ENCODE measurements at places on chromosomes 5 and 9. TPM values are rescaled to one million over a fixed set of nuclear protein-coding genes. Genes with fewer than 3 reads are reported as not detected.

DNA sequence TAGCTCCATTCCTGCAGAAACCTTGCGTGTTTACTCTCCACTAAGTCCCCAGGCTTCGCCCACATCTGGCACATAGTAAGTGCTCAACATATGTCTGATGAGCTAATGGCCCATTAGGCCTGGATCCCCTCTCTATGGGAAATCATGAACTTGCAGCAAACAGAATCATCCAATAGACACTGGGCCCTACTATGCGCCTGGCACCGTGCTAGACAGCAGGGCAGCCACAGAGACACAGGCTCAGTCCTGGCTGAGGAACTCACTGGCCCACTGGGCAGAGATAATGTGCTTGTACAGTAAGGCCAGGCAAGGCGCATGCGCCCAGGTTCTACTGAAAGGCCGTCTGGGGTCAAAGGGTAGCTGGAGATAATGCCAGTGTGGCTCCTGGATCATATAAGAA lies 36.9 kb upstream of the FABP6 start:
- no peak for DNase-seq

GRCh38 chr9:105141146-105141975 lies 103.1 kb upstream of the SLC44A1 start:
- DNase-seq, result no peak

DNA sequence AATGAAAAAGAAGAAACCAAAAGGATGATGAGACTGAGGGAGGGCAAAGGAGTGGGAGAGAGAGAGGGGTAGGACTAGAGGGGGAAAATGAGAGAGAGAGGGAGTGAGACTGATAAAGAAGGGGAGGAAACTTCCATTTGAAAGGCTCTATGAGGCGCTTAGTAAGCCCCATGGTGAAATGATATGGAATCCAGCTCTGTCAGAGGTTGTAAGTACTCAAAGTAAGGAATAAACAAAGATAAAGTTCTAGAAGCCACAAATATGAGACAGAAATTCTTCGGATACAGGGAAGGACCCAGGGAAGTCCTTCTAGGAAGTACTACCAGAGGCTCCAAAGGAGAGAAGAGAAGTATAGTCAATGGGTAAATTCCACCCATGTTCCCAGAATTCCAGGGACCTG lies 21.7 kb upstream of the VLDLR start:
- no peak for DNase-seq

GRCh38 chr9:90815183-90815943 lies 13.7 kb downstream of the SYK start:
- DNase-seq, result peak; percentile 82

GRCh38 chr5:60724126-60724525 lies 24.2 kb upstream of the DEPDC1B start:
- no peak for DNase-seq

- DNase-seq, result no peak
These were observed 75.5 kb upstream of the RANBP3L start for GRCh38 chr5:36377192-36377591.

GRCh38 chr5:132313961-132314432 lies 19.8 kb downstream of the SLC22A4 start:
- DNase-seq, result no peak

DNA sequence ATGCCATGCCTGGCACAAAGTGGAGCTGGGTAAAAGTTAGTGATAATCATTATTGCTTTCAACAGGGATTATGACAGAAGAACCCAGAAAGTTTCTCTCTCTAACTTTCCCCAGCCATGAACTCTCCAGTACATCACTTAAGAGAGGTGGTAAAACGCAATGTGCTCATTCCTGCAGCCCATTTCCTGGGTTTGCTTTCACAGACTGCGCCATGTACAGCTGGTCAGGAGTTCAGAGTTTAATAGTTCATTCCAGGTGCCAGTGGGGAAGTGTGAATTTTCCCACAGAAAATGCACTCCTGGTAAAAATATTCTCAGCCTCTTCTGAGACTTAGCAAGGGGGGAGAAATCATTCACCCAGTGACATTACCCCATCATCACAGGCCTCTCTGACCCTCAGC lies 35.5 kb downstream of the ADAM19 start:
- DNase-seq, result no peak

DNA sequence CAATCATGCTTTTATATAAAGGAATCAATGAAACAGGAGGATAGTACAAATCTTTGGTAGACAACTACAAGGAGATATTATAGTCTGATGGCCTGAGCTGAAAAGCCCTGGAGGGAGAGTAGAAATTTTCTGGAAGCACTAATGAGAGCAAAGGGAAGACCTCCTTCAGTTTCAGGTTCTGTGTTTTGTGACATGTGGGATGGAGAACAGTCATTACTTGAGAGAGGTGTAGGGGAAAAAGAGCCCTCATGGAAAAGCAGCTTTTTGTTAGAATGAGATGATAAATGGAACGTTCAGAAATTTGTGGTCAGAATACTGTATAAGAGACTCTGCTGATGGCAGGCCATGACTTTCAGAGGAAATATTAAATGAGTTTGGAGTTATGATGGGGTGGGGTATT lies 360.6 kb upstream of the MEF2C start:
- no peak for DNase-seq

DNA sequence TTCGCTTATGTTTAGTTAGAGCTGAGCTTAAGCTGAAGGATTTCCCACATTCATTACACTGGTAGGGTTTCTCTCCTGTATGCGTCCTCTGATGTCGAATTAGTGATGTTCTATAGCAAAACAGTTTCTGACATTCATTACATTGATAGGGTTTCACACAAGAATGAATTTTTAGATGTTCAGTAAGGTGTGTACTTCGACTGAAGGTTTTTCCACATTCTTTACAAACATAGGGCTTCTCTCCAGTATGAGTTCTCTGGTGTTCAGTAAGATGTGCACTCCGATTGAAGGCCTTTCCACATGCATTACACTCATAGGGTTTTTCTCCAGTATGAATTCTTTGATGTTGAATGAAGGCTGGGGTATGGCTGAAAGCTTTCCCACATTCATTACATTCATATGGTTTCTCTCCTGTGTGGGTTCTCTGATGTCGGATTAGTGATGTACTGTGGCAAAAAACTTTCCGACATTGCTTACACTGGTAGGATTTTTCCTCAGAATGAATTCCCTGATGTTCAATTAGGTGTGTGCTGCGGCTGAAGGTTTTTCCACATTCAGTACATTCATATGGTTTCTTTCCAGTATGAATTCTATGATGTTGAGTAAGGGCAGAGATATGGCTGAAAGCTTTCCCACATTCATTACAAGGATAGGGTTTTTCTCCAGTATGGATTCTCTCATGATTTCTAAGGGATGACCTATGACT lies 14.6 kb downstream of the ZNF883 start:
- DNase-seq, result no peak

DNA sequence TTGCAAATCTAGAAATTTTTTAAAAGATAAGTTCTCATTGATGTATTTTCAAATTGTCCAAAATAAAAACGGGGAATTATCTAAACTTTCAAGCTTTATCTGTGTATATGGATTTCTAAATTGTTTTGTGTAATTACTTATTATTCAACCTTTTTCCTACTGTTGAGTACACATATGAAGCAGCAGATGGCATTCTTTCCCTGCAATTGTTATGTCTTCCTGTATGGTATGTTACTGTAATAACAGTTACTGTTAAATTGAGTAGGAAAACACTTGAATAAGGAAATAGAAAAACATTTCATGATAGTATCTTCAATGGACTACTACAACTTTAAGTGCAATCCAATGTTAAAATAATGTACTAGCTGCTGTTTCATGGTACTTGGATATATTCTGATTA lies 124.8 kb downstream of the RANBP17 start:
- DNase-seq, result peak; percentile 19

GRCh38 chr5:137146402-137146890 lies 352.7 kb downstream of the SPOCK1 start:
- DNase-seq, result peak; percentile 96

GRCh38 chr9:15220658-15221318 lies 86.2 kb downstream of the TTC39B start:
- DNase-seq, result no peak

DNA sequence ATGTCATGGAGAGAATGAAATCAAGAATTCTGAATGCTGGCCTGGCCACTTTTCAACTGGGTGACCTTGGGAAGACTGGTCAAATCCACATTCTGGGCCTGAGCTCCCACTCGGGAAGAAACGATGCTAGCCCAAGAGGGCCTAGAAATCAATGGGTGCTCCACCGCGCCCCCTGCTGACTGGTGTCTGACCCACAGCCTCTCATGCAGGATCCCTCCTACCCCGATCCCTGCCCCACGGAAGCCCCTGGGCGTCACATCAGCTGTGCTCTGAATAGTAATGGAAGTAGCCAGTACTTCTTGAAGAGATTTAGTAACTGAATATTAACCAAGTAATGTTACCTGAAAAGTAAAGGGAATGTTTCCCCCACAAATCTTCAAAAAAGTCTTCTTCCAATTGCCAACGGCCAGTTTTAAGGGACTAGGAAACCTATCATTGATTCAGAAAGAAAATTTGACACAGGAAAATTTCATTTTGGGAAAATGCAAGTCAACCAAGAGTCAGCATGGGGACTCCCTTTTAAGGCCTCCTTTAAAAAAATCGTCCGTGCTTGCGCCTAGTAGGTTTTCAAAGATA lies 43.9 kb downstream of the CRB2 start:
- peak; percentile 51 for DNase-seq

- DNase-seq, result no peak
These were observed 713.9 kb downstream of the EFNA5 start for GRCh38 chr5:106956886-106957285.

DNA sequence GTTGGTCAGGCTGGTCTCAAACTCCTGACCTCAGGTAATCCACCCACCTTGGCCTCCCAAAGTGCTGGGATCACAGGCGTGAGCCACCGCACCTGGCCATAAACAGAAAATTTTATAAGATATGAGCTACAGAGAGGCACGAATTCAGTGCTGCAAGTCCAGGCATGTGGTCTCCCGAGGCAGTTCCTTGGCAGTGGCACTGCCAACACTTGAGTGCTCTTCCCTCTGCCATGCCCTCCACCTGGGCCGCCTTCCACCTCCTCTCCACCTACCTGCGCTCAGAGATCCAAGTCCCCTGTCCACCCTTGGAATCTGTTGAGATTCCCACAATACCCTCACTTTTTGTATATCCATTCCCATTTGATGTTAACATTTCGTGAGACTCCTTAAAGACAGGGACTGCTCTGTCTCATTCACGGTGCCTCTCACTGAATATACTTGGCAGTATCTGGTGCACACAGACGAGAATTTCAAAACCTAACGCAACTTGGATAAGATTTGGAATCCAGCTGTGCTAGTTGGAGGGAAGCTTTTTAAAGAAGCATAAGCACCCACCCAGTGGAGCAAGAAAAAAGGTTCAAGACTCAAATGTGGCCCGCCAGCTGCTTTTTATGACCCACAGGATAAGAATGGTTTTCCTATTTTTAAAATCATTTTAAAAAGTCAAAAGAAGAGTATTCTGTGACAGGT lies 68.3 kb downstream of the DCP2 start:
- no peak for DNase-seq

GRCh38 chr5:98593418-98593817 lies 180.0 kb upstream of the RGMB start:
- DNase-seq, result no peak

- DNase-seq, result no peak
These were observed 112.3 kb downstream of the DPYSL3 start for GRCh38 chr5:147397616-147398015.

- DNase-seq, result peak; percentile 76
These were observed 53.3 kb downstream of the UGCG start for GRCh38 chr9:111949919-111950318.

GRCh38 chr5:170523142-170523551 lies 19.3 kb downstream of the KCNIP1 start:
- DNase-seq, result peak; percentile 45

DNA sequence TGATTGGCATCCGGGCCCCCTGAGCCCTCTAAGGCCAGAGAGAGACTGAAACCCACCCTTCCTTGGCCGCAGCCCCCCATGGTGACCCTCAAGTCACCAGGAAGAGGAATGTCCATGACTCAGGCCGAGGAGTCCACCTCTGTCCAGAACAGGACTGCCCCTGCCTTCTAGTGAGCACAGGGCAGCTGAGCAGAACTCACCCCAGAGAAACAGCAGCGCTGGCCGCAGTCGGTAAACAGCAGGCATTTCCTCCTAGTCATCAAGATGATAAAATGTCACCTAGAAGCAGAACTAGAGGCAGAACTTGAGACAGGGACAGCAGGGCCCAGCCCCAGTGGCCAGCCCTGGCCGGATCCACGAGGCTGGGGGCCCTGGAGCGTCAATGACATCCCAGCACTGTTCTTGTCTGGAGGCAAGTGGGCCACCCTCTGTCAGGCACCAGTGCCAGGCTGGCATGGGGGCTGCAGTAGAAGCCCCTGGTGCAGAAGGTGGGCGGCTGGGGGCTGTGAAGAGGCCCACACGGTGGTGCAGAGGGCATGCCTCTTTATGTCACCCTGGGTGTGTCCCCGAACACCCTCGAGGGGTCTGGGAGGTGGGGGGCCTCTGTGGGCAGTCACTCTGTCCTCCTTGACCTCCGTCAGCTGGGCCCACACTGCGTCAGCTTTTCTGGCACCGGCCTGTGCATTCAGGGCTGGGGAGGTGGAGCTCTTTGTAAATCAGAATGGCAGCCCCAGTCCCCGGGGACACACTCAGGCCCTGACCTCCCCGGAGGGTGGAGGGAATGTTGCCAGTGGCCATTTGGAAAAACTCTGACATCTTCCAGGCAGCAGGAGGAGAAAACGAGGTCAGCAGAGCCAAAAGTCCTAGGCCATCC lies 83.0 kb downstream of the NTNG2 start:
- no peak for DNase-seq

DNA sequence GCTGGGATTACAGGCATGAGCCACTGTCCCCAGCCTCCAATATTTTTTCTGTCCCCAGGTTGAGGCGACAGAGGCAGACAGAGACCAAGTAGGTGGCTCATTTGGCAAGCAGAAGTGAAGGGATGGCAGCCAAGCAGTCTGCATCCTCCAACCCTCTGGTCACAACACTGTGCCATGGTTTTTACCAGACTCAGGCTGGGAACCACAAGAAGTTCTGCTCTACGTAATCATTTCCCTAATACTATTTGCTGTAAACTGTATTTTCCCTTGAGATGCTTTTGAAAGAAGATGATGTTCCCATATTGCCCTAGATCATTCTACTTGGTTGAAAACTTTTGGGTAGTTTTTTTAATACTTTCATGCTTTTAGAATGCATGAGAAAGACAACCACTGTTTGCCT lies 40.5 kb downstream of the PTTG1 start:
- DNase-seq, result no peak

DNA sequence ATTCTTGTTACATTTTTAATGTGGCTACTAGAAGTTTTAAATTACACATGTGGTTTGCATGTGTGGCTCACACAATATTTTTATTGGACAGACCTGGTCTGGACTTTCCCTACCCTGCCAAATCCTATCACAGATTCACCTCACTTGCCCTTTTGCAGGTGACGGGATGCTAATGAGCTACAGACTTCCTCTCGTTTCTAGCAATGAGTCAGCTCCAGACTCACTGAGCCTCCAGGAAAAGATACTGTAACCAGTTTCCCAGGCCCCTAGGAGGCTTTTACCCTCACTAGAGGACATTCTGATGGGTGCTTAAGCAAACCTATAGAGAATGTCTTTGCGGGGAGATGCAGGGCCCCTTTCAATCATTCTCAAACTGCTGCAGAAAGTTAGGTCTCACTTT lies 135.4 kb downstream of the WDR41 start:
- DNase-seq, result peak; percentile 72

CEP78 gene
- 52.4 TPM for total RNA-seq

DCP2 gene
- total RNA-seq, result 31.8 TPM

PLAC8L1 gene
- total RNA-seq, result 0.83 TPM

PCAT7 gene
- not detected for total RNA-seq

EPB41L4B gene
- total RNA-seq, result 12.9 TPM

ZNG1F gene
- total RNA-seq, result 10.7 TPM

PCDHAC2 gene
- 1.2 TPM for total RNA-seq

PALM2AKAP2 gene
- total RNA-seq, result 27.4 TPM

WNT8A gene
- total RNA-seq, result not detected

BAAT gene
- not detected for total RNA-seq

FAM221B gene
- not detected for total RNA-seq

PCDHGA7 gene
- 0.42 TPM for total RNA-seq

Data from Daoy (cell line).